ENCODE measurements at places on chromosomes 7 and 10.

DNA sequence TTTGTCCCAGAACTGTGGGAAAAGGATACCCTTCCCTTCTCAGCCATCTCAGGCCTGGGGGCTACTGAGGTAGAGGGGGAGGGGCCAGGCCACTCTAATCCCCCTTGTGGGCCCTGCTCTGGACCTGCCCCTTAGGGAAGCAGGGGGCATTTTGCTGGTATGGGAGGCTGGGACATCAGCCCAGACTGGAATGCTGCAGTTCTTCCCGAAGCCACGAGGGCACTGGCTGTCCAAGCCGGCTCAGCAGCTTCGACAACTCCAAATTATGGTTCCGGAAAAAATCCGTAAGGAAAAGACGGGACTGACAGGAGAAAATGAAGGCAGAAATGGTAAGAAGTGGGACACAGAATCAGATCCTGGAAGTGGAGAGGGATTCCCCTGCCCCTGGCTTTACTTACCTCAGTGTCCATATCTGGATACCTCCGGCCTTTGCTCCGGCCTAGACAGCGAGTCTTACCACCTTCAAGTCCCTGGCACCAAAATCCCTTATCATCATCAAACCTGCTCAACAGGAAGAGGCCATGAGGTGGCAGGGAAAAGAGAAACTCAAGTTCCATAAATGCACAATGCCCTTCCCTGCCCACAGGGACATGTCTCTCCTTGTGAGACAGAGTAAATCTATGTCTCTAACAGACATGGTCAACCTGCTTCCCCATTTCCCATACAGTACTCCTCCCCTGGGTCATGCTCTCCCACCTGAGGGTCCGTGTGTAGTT is 9.0 kb downstream of the NDST2 start:
- no peaks in the 10 kb centered on the region for H3K27me3 ChIP-seq
- DNase-seq = no peak
- no peaks in the 10 kb centered on the region for H3K4me1 ChIP-seq
- H3K27ac ChIP-seq = no peak overlapping the region
- H3K4me3 ChIP-seq = no peak overlapping the region

GRCh38 chr10:132329565-132330485 is 2.2 kb upstream of the LRRC27 start:
- no peak for DNase-seq
- peak overlapping the region; percentile 72 for H3K4me3 ChIP-seq
- no peaks in the 10 kb centered on the region for H3K27me3 ChIP-seq
- H3K27ac ChIP-seq = peak overlapping the region; percentile 34
- H3K36me3 ChIP-seq = no peaks in the 10 kb centered on the region

- H3K4me3 ChIP-seq = no peak overlapping the region
- no peaks in the 10 kb centered on the region for H3K27me3 ChIP-seq
- no peaks in the 10 kb centered on the region for H3K36me3 ChIP-seq
- no peaks in the 10 kb centered on the region for H3K4me1 ChIP-seq
- no peak for DNase-seq
These were observed 451.5 kb downstream of the GLRX3 start for GRCh38 chr10:130587718-130588117.

- peak; percentile 62 for DNase-seq
- peak overlapping the region; percentile 36 for H3K4me3 ChIP-seq
- no peak overlapping the region for H3K27ac ChIP-seq
- no peaks in the 10 kb centered on the region for H3K36me3 ChIP-seq
These were observed 487.7 kb downstream of the TYW1 start for GRCh38 chr7:67484244-67484751.

- H3K36me3 ChIP-seq = no peaks in the 10 kb centered on the region
- DNase-seq = no peak
- H3K27ac ChIP-seq = no peak overlapping the region
- no peaks in the 10 kb centered on the region for H3K27me3 ChIP-seq
- H3K4me3 ChIP-seq = no peak overlapping the region
These were observed 19.4 kb upstream of the ATRNL1 start for GRCh38 chr10:115073796-115074195.

DNA sequence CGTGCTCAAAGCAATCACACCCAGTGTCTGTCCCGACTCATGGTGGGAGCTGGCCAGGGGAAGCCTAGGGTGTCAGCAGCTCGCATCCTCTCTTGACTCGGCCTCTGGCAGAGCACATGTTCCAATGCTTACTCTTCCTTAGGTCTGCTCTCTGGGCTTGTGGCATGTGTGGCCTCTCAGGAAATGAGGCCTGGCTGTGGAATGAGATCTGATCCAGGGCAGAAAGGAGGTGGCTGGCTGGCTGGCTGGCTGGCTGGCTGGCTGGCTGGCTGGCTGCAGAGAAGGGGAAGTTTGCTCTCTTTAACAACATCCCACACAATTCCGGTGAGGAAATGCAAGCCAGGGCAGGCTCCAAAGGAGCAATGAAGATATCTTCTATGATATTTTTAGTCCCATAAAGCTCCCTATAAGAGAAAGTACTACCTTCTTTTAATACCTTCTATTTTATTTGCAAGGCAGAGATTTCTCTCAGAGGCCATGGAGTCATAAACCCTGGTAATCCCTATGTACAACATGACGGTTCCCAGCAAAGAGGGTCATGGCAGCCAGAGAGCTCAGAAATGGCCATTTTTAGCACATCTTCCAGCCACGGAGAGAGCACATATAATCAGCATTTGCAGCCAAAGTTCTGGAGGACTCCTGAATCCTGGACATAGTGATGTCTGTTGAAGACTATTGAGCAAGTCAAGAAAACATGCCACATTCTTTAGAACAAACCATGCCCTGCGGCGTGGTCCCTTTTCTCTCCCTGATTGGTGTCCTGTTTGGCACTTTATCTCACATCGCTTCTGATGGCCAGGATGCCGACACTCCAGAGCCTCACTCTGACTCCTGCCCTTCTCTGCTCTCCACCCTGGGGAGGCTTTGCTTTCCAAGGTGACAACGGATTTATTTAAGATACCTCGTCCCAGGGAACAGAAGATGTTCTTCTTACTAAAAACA is 153.7 kb downstream of the FANK1 start:
- H3K4me3 ChIP-seq = no peak overlapping the region
- no peak for DNase-seq
- H3K4me1 ChIP-seq = no peaks in the 10 kb centered on the region
- H3K27me3 ChIP-seq = no peaks in the 10 kb centered on the region
- H3K36me3 ChIP-seq = no peaks in the 10 kb centered on the region
- H3K27ac ChIP-seq = peak overlapping the region; percentile 16

GRCh38 chr7:1028044-1028770 is 16.1 kb upstream of the GPR146 start:
- no peaks in the 10 kb centered on the region for H3K4me1 ChIP-seq
- peak; percentile 92 for DNase-seq
- H3K27ac ChIP-seq = peak overlapping the region; percentile 82
- H3K36me3 ChIP-seq = no peaks in the 10 kb centered on the region
- H3K27me3 ChIP-seq = no peaks in the 10 kb centered on the region
- peak overlapping the region; percentile 71 for H3K4me3 ChIP-seq

- no peaks in the 10 kb centered on the region for H3K27me3 ChIP-seq
- H3K4me1 ChIP-seq = no peaks in the 10 kb centered on the region
- H3K4me3 ChIP-seq = no peak overlapping the region
These were observed 180.0 kb upstream of the ANK3 start for GRCh38 chr10:60569681-60570080.

Data from right lobe of liver (tissue), 6 donors.